ENCODE measurements at places on chromosomes 4 and X.

DNA sequence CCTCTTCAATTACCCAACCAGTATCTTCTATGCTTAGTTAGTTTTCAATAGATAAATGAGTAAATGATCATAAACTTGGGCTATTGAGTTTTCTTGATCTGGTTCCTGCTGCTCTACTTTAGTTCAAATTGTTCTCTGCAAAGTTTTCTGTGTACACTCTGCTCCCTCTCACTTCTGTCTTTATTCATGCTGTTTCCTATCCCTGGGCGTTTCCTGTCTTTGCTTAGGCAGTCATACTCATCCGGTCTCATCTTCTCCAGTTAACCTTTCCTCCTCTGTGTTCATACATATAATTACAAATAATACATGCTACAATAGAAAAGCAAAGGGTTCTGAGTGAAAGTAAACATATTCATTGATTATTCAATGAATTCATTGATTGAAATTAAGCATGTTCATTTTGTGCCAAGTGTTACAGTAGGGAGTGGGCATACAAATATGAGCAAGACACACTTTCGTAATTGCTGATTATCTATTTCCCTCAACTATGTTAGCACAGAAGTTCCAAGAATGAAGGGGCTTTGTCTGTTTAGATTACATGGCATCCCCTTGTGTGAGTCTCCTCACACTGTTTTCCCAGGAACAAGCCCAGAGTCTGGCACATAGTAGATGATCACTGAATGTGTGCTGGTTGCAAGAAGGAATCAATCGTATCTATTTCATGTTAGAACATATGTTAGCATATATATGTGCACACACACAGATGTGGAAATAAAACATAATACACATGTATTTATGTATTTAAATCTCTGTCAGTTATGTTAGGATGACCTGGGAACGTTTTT is 1.1 kb downstream of the RAB39B start:
- DNase-seq: peak; percentile 17

DNA sequence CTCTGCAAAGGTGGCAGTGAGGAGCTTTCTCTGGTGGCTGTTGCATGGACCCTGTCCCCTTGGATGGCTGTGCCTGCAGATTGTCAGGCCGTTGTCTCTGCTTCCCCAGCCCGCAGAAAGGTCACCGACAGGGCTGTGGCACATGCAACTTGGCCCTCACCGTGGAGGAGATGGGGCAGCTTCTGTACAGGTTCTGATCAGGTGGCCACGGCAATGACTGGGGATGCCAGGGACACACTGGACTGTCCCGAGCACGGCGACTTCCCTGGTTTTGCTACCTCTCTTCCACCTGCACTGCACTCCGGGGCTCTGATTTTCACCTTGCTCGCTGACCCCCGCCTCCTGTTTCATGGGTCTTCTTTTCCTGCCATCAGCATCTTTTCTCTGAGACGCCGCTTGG is 43.5 kb downstream of the DCTD start:
- DNase-seq: no peak

DNA sequence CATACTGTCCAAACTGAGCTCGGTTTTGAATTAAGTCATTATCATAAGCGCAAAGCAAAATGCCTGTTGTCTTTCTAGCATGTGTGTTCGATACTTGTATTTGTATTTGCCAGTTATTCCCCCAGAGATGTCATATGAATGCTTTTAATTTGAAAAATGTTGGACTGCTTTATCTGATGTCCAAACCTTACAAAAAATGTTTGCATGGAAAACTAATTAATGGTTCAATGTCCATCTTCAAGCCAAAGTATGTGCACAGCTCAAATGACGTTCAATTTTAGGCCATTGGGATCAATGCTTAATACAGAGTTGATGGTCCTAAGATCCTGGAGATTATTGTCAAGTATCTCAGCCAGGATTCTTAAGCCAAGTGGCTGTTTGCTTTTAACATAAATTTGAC is 17.2 kb upstream of the HPGDS start:
- no peak for DNase-seq

GRCh38 chr4:173231916-173232315 is 63.3 kb downstream of the GALNT7 start:
- DNase-seq: no peak

GRCh38 chr4:143502231-143502630 is 11.3 kb upstream of the SMARCA5 start:
- DNase-seq: no peak

GRCh38 chr4:113773756-113774155 is 12.2 kb upstream of the CAMK2D start:
- no peak for DNase-seq

GRCh38 chrX:23952984-23953907 is 45.4 kb downstream of the CXorf58 start:
- DNase-seq: peak; percentile 60

DNA sequence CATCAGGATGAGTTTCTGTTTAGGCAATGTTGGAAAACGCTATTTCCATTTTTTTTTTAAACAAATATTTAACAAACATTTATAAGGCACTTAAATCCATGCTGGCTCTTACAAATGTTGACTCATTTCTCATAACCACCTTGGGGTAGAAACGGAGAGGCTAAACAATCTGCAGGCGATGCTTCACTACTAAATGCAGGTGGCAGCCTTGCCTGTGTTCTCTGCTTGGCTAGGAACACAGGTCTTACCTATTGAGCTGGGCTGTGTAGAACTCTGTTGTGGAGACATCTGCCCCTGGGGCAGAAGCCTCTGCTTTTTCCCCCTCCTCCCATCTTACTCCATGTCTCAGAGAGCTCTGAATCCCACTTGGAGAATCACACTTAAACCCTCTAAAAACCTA is 1.4 kb upstream of the CXCL1 start:
- no peak for DNase-seq

- no peak for DNase-seq
Measured at GRCh38 chr4:83660578-83660977, 124.7 kb downstream of the GPAT3 start.

DNA sequence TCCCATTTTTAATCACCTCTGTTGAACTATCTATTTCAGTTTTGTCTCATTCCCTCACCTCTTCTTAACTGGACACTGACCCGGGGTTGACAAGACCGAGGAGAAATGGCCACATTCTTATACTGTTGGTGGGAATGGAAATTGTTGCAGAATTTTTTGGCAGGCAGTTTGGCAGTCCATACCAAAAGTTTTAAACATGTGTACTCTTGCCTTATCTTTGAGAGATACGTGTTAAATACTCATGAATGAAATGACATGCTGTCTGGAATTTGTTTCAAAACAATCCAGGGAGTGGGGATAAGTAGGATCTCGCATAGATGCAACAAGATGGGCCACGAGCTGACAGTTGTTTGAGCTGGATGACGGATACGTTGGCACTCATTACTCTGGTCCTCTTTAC is 12.1 kb downstream of the FGFBP1 start:
- DNase-seq: no peak

GRCh38 chrX:19563746-19564145 is 48.4 kb upstream of the MAP3K15 start:
- no peak for DNase-seq

- DNase-seq: no peak
Measured at GRCh38 chrX:83260288-83260687, 247.8 kb upstream of the POU3F4 start.

GRCh38 chrX:69082055-69082752 is 83.0 kb downstream of the PJA1 start:
- no peak for DNase-seq

DNA sequence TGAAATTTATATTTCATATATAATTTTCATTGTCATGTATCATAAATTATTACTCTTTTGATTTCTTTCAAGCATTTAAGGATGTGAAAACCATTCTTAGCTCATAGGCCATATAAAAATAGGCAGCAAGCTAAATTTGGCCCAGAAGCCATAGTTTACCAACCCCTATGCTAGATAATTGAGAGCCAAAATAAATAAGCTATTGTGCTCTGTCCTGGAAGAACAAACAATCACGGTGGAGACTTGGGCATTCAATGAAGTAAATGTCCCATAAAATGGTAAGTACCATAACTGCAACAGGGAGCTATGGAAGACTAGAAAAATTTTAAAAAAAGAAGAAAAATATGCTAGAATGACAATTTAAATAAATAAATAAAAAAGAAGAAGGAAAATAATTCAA is 60.9 kb upstream of the PACRGL start:
- no peak for DNase-seq

- no peak for DNase-seq
Measured at GRCh38 chr4:94877973-94878372, 120.2 kb downstream of the BMPR1B start.

- DNase-seq: no peak
Measured at GRCh38 chr4:181416966-181417365, 826.2 kb upstream of the TENM3 start.

DNA sequence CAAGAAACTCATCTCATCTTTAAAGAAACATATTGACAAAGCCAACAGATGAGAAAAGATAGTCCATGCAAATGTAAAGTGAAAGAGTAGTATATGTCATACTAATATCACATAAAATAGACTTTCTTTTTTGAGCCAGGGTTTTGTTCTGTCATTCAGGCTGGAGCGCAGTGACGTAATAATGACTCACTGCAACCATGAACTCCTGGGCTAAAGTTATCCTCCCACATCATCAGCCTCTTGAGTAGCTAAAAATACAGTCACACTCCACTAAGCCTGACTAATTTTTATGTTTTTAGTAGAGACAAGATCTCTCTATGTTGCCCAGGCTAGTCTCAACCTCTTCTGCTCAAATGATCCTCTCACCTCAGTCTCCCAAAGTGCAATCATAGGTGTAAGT is 51.8 kb upstream of the TRAM1L1 start:
- DNase-seq: no peak

GRCh38 chr4:72391281-72391680 is 177.7 kb downstream of the ADAMTS3 start:
- no peak for DNase-seq

DNA sequence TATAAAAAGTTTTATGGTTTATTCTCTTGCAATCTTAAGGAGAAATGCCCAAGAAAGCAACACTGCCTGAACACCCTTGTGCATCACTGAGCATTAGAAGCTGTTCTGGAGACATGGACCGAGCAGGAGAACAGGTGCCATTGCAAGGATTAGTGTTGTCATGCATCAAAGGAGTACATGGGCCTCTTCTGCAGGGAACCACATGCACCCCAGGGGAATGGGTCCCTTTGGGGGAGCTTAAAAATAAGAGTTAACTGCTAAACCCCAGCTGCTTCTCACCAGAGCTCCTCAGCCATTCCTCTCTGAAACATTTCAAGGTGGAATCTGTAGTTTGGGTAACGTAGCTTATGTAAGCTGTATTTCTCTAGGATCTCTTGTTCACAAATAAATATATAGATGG is 353.0 kb upstream of the SLC7A11 start:
- DNase-seq: no peak

GRCh38 chr4:173490256-173490655 is 39.8 kb downstream of the HAND2 start:
- no peak for DNase-seq

- no peak for DNase-seq
Measured at GRCh38 chrX:13934731-13935130, 95.0 kb downstream of the GEMIN8 start.

DNA sequence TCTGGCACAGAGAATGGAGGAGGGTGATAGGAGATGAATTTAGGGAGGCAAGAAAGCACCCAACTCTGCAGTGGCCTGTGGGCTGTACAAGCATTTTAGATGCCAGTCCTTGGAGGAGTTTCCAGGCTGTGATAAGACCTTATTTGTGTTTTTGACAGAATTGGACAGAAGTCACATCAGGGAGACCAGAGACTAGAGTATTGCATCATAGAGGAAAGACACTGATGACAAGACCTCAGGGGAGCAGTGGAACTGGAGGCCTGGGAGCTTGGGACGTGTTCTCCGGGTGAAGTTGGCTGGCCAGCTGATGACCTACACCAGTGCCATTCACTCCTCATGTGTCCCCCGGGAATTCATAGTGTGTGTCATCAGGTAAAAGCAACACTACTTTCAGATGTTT is 284.0 kb upstream of the ZFP42 start:
- DNase-seq: no peak

DNA sequence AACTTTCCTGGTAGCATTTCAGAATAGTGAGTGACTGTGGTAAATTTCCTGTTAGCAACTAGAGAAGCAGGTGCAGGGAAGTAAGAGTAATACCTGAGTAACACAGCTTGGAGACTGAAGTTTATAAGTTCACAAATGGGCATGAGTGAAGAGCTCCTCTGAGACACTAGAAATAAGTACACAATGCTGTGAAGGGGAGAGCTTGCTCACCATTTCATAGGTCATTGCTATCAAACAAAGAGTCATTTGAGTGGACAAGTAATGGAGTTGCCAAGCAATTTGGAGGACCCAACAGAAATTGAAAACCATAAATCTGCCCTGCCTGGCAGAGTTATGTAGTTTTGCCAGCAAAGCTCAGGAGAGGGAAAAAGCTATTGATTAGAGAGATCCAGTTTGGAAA is 523.6 kb downstream of the TRAM1L1 start:
- no peak for DNase-seq

DNA sequence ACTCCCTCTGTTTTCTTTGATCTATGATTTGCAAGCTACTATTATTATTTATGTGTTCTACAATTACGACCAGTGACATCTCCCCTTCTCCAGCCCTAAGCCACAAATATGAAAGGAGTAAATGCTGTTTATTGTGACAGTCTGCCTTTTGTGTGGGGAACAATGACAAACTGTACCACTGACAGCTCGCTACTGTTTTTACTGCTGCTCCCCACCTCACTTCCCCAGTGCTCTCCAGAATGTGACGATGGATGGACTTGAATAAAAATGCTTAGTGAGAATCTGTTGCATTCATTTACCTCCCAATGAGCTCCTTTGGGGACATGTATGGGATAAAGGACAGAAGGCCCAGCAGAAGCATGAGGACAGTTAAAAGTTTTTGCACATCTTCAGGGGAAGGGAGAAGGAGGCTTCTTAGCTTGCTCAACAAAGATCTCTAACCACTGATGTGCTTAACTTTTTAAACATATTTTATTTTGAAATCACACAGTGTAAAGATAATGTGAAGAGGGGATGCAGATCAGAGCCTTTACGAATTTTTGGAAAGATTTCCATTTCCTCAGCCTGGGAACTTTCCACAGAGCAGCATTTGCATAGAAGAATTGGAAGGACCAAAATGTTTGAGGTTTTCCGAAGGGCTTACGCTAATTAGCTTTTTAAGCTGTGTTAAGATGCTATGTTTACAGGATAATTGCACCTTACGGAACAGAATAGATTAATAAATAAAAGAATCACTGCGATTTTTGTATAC is 485.1 kb upstream of the TENM3 start:
- DNase-seq: no peak

GRCh38 chr4:85154591-85154990 is 188.1 kb upstream of the WDFY3 start:
- DNase-seq: no peak

GRCh38 chr4:108635070-108635655 is 14.8 kb downstream of the RPL34 start:
- DNase-seq: no peak

- DNase-seq: peak; percentile 11
Measured at GRCh38 chrX:1215123-1215823, 2.8 kb upstream of the CRLF2 start.

All from CD4-positive, alpha-beta T cell treated with Interleukin-4 for 4 hours (primary cell).